ENCODE measurements at places on chromosomes 1 and 21.

GRCh38 chr1:240737298-240737697 lies 125.3 kb upstream of the GREM2 start:
- H3K27ac ChIP-seq = no peak overlapping the region
- H3K27me3 ChIP-seq = no peaks in the 10 kb centered on the region
- no peaks in the 10 kb centered on the region for H3K36me3 ChIP-seq
- H3K4me3 ChIP-seq = no peak overlapping the region

DNA sequence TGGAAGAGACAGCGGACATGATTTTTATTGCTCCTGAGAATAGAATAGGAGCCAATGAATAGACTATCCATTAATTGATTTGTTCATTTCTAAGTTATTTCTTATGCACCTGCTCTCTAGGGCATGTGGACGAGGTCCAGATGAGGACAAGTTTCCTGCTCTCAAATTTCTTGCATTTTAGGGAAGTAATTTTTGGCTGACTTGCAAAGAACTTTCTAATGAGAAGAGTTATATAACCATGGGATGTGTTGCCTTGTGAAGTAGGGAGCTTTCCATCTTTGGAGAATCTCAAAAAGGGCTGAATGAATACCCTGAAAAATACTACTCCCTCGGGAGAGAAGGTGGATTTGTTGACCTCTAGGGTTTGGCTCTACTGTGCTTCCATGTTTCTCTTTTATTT lies 243.0 kb downstream of the KIF26B start:
- H3K36me3 ChIP-seq = no peaks in the 10 kb centered on the region
- H3K4me3 ChIP-seq = no peak overlapping the region
- H3K27me3 ChIP-seq = no peaks in the 10 kb centered on the region
- no peak overlapping the region for H3K27ac ChIP-seq

DNA sequence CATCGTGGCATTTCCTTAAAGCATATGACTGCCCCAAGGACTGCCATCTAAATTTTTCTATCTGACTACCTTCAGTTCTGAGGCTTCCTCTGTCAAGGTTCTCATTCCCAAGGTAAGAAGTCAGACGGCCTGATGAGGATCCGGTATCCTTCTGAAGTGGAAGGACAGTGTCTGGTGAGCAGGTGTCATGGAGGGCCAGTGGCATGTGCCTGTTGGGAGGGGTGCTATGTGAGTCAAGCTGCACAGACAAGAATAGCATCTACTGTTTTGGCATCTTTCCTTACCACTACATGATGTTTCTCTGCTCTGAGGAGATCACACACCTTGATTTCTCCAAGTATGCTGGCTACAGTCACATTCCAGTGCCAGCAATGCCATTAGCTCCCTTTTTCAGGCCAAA lies 99.6 kb upstream of the RGS1 start:
- DNase-seq = no peak
- H3K4me3 ChIP-seq = no peak overlapping the region

DNA sequence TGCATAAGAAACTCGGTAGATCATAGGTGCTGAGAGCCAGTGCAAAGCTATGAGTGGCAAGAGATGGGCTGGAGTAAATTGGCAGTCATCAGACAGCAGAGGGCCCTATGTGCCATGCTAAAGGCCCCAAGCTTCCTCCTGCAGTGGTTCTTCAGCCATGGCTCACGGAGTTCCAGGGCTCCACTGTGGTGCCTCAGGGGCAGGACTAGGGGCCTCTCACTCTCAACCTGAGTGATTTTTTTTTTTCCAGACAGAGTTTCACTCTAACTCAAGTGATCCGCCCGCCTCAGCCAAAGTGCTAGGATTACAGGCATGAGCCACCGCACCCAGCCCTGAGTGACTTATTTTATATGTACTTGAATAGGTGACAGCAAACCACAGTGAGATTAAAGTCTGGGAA lies 10.4 kb upstream of the GJA8 start:
- no peak overlapping the region for H3K27ac ChIP-seq
- no peaks in the 10 kb centered on the region for H3K36me3 ChIP-seq
- peak; percentile 42 for DNase-seq
- H3K4me1 ChIP-seq = peaks cover 11% of the 10 kb centered on the region
- no peak overlapping the region for H3K4me3 ChIP-seq

DNA sequence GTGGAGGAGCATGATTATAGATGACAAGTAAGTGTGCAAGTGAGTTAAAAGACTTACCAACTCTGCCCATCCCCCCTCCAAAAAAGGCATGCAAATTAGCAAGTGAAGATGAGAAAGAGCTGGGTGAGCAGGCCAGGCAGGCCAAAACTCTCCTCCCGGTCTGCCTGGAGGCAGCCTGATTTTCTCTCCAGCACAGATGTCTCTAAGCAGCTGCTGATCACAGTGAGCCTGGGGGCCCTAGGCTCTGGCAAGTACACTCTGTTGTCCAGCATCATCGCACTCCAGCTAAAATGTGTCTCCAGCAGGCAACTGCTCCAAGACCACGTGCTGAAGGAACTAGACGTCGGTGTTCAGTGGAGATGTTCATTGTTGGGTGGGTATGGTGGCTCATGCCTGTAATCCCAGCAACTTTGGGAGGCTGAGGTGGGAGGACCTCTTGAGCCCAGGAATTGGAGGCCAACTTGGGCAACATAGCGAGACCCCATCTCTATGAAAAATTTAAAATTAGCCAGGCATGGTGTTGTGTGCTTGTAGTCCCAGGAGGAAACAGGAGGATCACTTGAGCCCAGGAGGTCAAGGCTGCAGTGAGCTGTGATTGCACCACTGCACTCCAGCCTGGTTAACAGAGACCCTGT lies 56.7 kb upstream of the PUM1 start:
- peak; percentile 41 for DNase-seq
- H3K27me3 ChIP-seq = no peaks in the 10 kb centered on the region
- H3K4me3 ChIP-seq = no peak overlapping the region
- H3K4me1 ChIP-seq = peaks cover 15% of the 10 kb centered on the region

DNA sequence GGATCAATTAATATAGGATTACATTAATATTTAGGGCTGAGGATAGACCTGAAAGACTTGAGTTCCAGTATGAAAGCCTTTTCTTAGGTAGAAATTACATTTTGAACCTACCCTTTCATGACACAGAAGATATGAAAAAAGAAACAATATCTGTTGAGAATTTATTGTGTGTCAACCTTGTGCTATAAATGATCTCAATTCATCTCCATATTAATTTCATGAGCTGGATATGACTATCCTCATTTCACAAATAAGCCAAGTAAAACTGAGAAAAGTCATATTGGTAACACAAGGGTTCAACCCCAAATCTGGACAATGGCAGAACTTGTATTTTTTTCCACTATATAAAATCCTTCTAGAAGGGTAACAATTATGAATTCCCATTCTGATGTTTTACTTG lies 120.0 kb downstream of the TRIM33 start:
- DNase-seq = no peak
- peaks cover 7% of the 10 kb centered on the region for H3K4me1 ChIP-seq
- H3K27me3 ChIP-seq = no peaks in the 10 kb centered on the region
- H3K27ac ChIP-seq = no peak overlapping the region
- H3K4me3 ChIP-seq = no peak overlapping the region
- H3K36me3 ChIP-seq = peaks cover 13% of the 10 kb centered on the region

DNA sequence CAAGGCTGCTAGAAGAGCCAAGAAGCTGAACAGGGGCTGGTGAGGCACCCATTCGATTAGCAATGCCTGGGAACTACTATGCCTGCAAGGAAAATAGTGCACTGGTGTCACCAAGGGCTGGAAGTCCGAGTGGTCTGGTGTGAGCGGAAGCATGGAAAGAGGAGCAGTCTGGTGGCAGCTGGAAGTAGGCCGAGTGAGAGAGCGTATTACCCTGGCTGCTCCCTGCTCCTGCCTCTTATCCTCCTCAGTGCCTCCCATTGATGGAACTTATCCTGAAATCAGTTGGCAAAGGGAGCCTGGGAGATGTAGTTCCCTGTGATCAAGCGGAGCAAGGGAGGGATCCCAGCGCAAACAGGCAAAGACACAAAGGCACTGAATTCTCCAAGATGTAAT lies 9.6 kb downstream of the SMAP2 start:
- no peaks in the 10 kb centered on the region for H3K27me3 ChIP-seq
- peak; percentile 67 for DNase-seq

- no peak overlapping the region for H3K27ac ChIP-seq
- DNase-seq = no peak
- H3K27me3 ChIP-seq = peaks cover 19% of the 10 kb centered on the region
- no peak overlapping the region for H3K4me3 ChIP-seq
- H3K36me3 ChIP-seq = no peaks in the 10 kb centered on the region
- H3K4me1 ChIP-seq = peaks cover 23% of the 10 kb centered on the region
These were observed 3.9 kb upstream of the COL16A1 start for GRCh38 chr1:31707711-31708110.

DNA sequence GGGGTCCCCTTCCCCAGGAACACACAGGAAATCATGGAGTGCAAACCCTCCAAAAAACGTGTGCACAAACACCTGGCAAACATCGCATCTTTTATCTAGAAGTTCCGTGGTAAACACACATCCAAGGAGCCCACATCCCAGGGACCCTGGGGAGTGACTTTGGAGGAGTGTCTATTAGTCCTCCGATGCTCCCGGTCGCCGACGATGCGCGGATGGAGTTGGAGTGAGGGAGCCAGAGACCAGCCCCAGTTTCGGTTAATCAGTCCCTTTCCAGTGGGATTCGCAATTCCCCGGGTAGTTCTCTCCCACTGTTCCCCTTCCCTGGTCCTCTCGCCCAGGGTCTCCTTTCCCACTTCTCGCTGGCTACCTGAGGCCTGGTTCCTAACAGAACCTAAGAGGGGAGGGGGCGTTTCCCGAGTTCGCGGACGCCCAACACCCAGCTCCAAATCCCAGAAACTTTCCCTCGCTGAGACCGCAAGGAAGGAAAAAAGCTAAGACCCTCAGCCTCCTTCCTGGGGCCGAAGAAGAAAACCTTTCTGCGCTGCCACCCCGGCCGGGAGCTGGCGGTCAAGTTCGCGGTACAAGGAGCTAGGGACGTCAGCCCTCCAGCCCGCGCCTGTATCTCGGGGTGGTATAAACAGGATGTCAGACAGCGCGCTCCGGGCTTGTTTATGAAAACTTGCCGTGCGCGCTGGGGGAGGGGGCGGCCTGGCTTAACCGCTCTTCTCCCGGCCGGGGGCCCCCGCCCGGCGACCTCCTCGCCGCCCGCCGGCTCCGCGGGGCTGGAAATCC lies 787 bp downstream of the JAK1 start:
- H3K27me3 ChIP-seq = peaks cover 42% of the 10 kb centered on the region
- DNase-seq = peak; percentile 47
- H3K4me3 ChIP-seq = peak overlapping the region; percentile 98
- no peak overlapping the region for H3K27ac ChIP-seq
- H3K4me1 ChIP-seq = peaks cover 8% of the 10 kb centered on the region

DNA sequence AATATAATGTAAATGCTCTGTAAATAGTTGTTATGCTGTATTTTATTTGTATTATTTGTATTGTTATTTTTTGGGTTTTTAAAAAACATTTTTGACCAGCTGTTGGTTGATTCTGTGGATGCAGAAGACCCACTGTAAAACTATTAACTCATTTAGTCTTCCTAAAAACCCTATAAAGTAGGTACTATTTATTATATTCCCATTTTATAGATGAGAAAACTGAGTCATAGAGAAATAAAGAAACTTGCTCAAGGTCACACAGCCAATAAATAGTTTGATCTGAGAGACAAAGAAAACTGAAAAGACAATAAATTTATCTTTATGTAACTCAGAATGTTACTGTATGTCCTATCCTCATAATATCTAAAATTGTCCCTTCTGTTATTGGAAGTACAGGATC lies 1.2 kb upstream of the MAP3K21 start:
- no peak overlapping the region for H3K4me3 ChIP-seq
- H3K27ac ChIP-seq = no peak overlapping the region

DNA sequence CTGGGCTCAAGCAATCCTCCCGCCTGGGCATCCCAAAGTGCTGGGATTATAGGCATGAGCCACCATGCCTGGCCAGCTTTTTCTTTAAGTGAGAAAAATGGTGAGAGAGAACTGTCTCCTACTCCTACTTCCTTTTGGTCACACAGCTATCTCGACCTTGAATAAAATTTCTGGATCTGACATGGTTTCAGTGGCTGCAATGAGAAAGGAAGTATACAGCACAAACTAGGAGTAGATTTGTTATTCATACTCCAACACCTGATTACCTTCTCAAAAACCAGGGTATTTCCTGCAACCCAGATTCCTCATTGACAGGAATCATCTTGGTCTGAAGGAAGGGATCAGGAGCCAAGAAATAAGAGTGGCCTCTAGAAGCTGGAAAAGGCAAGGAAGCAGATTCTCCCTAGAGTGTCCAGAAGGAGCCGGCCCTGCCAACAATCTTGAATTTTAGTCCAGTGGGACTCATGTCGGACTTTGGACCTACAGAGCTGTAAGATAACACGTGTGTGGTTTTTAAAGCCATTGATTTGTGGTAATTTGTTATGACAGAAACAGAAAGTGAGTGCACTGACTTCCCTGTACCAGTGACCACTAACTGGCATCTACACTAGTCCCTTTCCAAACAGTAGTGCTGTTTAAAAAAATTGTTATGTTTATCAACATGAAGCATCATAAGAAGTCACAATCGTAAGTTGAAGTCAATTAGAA lies 516.6 kb downstream of the SMYD3 start:
- H3K27ac ChIP-seq = no peak overlapping the region
- H3K36me3 ChIP-seq = no peaks in the 10 kb centered on the region
- H3K4me3 ChIP-seq = no peak overlapping the region
- no peaks in the 10 kb centered on the region for H3K4me1 ChIP-seq
- DNase-seq = no peak

- peak overlapping the region; percentile 74 for H3K27ac ChIP-seq
- no peaks in the 10 kb centered on the region for H3K36me3 ChIP-seq
- DNase-seq = peak; percentile 58
- H3K27me3 ChIP-seq = peaks cover 20% of the 10 kb centered on the region
- peaks cover 56% of the 10 kb centered on the region for H3K4me1 ChIP-seq
These were observed 733 bp downstream of the KDM5B start for GRCh38 chr1:202807451-202807925.

- no peaks in the 10 kb centered on the region for H3K36me3 ChIP-seq
- H3K4me1 ChIP-seq = no peaks in the 10 kb centered on the region
- H3K27me3 ChIP-seq = no peaks in the 10 kb centered on the region
- no peak overlapping the region for H3K4me3 ChIP-seq
These were observed 248.4 kb downstream of the DENND1B start for GRCh38 chr1:197526736-197527371.

DNA sequence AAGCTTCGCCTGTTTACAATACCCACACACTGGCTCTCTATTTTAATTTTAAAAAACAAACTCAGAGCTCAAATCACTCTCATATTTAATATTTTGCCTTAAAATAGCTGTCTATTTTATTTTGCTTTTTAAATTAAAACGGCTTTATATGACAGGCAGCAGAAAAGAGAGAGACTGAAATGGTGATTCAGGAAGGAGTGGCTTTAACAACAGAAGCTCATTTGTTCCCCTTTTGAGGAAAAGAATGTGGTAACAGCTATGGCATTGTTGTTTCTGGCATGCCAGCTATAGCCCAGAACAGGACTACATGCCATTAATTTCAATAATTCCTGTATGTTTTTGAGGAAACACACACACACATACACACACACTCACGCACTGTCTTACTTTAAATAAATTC lies 234.2 kb upstream of the PTBP2 start:
- DNase-seq = no peak
- H3K27ac ChIP-seq = no peak overlapping the region
- peaks cover 37% of the 10 kb centered on the region for H3K4me1 ChIP-seq
- no peak overlapping the region for H3K4me3 ChIP-seq
- no peaks in the 10 kb centered on the region for H3K36me3 ChIP-seq

DNA sequence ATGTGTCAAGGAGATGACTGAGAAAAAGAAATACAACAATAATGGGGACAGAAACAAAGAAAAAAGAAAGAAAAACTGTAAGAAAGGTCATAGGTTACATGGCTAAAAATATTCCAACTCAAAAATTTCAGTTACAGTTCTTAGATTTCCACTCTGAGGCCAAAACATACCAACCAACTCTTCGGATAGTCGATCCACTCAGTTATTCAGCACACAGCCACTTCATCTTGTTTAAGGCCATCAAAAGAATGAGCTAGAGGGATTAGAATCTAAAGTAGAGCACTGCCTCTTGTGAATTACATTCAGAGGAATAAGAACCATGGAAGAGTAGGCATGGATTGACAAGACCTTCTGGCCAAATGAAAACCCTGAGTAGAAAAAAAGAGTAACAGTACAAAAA lies 277.0 kb downstream of the MRPL39 start:
- no peaks in the 10 kb centered on the region for H3K36me3 ChIP-seq
- no peak overlapping the region for H3K4me3 ChIP-seq
- H3K27me3 ChIP-seq = no peaks in the 10 kb centered on the region

Data from neural progenitor cell (in vitro differentiated cells).